ENCODE measurements at places on chromosomes 1 and 21.
A peak's percentile ranks its signal among the peaks of the same experiment; 100 is the strongest.

- no peak for DNase-seq
Measured at GRCh38 chr1:18948913-18949685, 7.4 kb downstream of the IFFO2 start.

GRCh38 chr1:184866991-184867788 is 107.1 kb downstream of the NIBAN1 start:
- DNase-seq: peak; percentile 29

DNA sequence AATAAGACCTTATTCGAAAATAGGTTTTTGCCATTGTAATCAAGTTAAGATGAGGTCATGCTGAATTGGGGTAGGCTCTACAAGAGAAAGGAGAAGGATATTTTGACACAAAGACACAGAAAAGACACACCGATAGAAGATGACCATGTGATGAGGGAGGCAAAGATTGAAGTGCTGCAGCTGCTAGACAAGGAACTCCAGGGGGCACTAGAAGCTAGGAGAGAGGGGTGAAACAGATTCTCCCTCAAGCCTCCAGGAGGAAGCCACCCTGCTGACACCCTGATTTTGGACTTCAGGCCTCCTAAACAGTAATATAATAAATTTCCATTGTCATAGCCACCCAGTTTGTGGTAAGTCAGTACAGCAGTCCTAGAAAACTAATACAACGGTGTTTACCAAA is 506.8 kb upstream of the CAMK1G start:
- no peak for DNase-seq

DNA sequence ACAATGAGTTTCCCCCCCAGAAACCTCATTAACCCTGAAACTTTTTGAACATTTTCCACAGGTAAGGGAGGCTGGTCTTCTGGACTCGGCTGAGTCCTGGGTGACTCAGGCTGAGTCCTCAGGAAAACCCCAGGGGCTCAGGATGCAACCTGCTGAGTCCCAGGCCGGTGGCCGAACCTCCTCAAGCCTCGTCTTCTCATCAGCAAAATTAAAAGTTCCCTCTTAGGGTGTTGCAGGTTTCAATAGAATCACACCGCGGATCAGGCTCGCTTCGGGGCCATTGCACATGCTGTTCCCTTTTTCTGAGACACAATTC is 35.0 kb upstream of the GRHL3 start:
- DNase-seq: no peak

- DNase-seq: no peak
Measured at GRCh38 chr1:66732407-66733166, 19.7 kb upstream of the DYNLT5 start.

GRCh38 chr1:208207388-208208131 is 36.6 kb downstream of the PLXNA2 start:
- DNase-seq: no peak

DNA sequence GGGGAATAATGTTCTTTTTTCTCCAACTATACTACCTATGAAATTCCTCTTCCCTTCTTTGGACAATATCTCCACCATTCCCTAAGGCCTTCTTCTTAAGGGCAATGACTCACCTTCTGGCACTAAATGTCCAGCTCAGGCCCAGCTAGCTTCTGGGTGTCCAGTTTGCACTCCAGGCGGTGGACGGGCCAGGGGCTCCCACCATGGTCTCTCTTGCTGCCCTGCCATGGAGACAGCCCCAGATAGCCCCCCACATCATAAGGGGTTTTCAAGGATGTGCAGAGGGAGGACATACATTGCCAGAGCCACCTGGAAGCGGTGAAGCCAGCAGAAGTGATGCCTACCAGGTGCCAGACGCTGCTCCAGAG is 43.8 kb downstream of the C1orf198 start:
- no peak for DNase-seq

DNA sequence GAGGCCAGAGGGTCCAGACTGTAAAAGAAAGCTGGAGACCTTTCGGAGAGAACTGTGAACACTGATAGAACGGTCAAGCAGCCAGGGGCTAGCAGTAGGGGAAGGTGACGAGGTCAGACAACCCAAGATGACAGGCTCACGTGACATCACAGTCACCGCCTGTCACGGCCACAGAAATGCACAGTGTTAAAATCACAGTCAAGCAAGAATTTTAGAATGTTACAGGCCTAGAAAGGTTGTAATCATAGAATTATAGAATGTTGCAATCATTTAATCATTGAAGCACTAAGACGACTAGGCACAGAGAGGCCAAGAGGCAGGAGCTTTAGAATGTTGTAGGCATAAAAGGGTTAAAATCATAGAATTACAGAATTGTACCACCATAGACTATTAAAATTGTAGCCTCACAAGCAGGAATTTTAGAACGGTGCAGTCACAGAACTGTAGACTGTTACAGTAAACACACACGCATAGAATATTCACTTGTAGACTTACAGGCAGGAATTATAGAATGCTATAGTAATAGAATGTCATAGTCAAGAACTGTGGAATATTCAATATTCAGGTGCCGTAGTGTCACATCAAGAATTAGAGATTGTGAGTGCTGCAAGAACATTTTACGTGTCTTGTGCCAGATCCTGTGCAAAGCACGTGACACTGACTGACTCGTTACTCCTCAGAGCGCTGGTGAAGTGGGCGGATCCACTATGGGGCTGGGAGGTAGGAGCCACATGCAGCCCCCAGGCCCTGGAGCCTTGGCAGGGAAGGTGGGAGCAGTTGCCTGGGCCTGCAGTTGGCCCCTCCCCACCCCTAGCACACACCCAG is 118.1 kb downstream of the EPHB2 start:
- DNase-seq: no peak
